AG10803 (cell line): ENCODE measurements at places on chromosomes 5 and 9.

DNA sequence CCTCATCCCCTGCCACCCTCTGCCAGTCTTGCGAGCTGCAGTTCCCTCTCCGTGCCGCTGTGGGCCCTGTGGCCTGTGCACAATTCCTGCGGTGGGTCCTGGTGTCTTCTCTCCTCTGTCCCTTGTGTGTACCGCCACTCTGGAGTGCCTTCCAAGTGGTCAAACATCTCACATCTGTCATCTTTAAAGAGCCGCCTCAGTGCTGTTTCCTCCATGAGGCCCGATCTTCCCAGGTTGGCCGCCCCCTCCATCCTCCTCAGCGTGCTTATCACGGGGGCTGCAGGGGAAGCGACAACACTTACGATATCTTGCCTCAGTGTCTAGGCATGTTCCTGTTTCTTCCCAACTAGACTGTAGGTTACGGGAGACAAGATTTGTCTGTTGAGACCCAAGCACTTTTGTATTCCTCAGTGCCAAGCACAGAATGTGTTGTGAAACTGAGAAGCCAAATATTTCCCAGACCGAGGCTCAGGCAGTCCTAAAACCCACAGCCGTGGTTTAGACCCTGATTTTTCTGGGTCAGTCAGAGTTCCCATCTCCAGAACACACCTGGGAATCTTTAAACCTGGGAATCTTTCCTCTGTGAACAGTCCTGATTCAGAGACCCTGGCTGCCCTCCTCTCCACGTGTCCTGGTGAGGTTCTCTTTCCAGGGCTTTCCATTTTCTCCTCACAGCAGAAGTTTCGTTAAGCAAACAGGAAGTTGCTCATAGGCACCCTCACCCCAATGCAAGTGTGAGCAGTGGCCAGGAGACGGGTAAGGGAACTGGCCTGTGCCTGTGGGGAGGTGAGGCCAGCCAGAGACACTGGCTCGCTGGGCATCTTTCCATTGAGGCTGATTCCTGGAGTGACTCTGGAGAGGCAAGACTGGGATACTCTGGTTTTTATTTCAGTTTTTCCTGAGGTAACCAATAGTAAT, 28.8 kb downstream of the SLC46A2 start:
- DNase-seq: no peak

DNA sequence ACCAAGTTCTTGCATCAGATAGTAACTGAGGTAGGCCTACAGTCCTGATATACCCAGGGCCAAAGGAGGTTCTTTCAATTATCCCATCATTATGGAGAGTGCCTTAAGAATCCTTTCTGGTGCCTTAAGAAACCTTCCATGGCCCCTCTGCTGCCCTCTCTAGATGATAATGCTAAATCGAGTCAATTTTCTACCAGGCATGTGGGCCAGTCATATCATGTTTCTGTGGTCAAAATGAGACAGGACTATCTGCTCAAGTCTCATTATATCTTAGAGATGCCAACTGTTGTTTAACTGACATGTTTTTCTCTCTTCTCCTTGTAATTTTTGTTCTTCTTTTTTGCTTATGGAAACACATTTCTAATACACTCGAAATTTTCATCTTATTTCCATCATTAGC, 127.6 kb downstream of the EDIL3 start:
- no peak for DNase-seq

GRCh38 chr5:112733586-112733985, 4.1 kb upstream of the APC start:
- no peak for DNase-seq

GRCh38 chr9:136012651-136013050, 51.5 kb upstream of the UBAC1 start:
- DNase-seq: peak; percentile 25

DNA sequence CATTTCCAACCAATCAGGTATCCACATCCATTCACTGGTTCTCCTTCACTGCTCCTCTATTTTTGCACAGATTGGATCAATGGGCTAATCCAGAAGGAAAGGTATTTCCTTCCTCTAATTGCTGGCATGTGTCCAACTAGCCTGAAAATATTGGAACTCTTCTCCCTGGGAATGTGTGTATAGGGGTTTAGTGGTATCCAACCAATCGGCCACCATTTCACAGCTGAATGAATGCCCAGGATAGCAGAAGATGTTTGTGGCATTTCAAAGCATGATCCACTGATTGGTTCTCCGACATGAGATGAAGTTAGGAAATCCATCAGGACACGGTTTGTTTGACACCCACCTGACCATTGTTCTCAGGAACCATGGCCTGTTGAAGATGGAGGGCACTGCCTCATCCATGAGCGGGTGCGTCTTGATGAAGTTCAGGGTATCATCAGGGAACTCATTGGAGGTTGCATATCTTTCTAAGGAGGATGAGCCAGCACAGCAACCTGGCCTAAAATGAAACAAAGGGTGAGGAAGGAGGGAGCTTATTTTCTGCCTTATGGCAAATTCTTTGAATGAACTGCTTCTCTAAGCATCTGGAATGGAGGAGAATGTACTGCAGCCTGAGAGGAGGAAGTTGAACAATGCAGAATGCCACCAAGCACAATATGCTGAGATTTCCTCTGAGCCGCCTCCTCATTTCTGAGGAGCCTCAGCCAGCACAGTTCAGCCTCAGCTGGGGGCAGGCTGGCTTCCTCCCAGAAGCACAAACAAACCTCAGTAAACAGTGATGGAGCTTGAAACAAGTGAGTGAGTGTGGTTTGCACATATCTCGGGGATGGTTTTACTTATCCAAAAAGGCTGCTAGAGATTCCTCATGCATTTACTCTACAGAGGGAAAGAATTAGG, 94.6 kb downstream of the SEMA6A start:
- peak; percentile 7 for DNase-seq

DNA sequence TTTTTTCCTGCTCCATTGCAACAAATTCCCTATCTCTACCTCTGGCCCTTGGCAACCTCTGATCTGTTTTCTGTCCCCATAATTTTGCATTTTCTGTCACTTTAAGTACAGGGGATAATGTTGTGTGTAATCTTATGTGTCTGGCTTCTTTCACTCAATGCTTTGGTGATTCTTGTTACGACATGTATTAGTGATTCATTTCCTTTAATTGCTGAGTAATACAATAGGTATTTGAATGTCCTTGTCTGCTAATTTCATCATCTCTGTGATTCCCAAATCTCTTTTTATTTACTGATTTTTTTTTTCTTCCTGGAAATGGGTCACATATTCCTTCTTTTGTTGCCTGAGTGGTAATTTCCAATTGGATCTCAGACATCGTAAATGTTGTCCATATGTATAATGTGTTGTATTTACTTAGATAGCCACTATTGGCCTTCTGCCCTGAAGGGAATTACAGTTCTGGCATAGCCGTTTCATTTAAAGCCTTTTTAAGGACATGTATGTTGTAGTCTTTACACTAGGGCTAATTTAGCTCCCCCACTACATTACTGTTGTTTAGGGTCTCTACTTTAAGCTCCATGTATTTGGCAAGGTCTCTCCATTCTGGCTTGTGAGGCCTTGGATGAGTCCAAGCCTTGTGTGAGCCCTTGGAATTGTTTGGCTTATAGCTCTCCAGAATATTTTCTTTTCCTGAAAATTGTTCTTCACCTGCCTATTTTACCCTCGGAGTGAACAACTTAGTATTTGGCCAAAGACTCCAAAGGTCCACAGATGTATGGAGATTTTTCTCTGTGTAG, 683.8 kb downstream of the LRRC70 start:
- DNase-seq: peak; percentile 67

DNA sequence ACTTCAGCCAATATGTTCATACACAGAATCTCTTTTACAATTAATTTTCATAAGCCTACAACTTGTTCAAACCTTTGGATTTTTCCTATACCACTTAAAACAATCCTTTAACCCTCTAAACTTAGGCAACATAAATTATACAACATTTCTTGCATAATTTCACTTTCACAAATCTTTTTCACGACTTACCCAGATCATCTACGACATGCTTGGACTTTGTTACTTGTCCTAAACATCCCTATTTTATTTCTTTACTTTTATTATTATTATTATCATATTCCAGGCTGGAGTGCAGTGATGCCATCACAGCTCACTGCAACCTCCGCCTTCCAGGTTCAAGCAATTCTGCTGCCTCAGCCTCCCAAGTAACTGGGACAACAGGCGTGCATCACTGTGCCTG, 68.0 kb downstream of the CACNA1B start:
- no peak for DNase-seq

DNA sequence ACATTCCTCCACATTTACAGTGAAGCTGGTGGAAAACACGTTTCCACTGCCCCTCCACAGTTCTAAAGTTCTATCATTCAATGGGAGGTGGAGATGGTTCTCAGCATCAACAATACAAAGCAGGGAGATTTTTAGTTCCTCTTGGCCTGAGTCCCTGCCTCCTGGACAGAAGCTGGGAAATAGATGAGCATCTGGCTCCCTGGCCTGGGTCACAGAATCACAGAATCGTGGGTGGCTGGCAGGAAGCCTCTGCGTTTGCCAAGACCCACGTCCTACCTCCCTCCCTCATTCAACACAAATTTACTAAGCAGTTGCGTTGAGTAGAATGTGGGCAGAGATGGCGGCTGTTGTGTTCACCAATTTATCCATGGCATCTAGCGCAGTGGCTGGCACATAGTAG, 5.2 kb upstream of the PPARGC1B start:
- no peak for DNase-seq

DNA sequence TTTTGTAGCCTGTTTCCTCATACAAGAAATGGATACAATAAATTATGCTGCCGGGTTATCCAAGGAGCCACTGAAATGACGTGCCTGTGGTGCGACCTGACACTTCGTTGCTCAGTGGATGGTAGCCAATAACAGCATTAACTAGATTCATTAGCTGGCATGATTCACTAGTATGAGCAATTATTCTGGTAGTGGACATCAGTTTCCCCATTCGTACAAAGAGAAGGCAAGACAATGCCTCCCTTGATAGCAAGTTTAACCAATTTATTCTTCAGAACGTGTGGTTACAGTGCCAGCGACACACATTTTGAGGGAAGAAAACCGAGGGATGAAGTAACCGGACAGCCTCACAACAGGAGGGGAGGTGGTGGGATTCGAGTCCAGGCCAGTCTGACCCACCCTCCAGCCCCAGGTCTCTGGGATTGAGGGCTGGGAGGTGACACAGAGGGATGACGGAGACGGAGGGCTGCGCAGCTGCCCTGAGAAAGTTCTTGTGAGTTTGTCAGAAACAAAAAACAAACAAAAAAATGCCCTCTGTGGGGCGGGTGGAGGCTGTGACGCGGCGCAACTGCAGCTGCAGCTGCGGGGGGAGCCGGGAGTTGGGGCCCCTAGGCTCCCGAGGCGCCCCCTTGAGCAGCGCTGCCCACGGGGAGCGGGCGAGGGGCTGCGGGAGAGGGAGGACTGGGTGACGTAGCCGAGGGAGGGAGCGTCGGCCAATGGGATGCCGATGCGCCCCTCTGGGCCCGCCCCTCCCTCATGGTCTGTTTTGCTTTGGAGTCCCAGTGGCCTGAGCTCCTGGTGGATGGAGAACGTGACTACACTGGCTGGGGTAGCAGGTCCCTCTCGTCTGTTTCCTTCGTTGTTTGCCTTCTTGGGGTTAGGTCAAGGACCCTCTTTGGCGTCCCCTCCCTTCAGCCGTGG, 10.9 kb downstream of the LHX2 start:
- no peak for DNase-seq
